Cardiac septum (tissue), 1 donor: ENCODE measurements at places on chromosomes 5 and 9.

- DNase-seq, result no peak
Measured at GRCh38 chr9:34197756-34198711, 19.2 kb downstream of the UBAP1 start.

- no peak for DNase-seq
Measured at GRCh38 chr9:125559894-125560293, 147.1 kb downstream of the MAPKAP1 start.

DNA sequence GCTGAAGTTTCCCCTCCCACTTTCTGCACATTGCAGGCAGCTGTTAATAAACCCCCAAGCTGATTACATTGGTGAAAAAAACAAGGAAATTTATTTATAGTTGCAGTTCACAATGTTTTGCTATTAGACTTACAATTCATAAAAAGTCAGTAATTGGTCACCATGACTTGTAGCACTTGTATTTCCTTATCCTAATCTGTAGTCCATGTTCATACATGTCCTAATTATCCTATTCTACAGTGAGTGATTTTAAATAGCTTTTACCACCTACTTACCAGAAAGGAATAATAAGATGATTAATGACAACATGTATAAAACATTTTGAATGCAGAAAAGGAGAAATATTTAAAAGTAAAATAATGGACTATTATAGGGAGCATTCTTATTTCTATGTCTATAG, 760.0 kb upstream of the RIOK2 start:
- DNase-seq, result no peak

DNA sequence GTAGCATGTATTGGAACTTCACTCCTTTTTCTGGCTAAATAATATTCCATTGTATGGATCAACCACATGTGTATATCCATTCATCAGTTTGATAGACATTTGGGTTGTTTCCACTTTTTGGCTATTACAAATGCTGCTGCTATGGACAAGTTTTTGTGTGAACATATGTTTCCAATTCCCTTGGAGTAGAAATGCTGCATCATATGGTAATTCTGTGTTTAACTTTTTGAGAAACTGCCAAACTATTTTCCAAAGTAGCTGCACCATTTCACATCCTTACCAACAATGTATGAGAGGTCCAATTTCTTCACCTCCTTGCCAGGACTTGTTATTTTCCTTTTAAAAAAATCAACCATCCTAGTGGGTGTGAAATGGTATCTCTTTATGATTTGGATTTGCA, 8.4 kb downstream of the FRRS1L start:
- DNase-seq, result no peak

DNA sequence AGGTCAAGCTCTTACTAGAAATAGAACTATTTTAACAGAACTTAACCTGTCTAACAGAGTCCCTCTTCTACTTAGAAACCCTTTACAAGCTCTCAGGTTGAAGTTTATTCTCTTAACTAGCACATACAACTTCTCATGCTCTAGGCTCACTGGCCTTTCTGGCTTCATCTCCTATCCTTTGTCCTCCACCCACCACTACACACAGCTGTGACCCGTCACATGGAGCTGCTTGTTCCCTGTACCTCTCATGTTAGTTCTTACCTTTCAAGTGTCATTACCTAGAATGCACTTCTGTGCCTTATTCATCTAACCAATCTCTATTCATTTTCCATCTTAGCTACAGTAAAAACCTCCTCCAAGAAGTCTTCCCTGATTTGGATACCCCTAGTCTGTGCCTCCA, 89.4 kb upstream of the APC start:
- no peak for DNase-seq

GRCh38 chr5:15995341-15996052, 184.1 kb downstream of the MARCHF11 start:
- no peak for DNase-seq

- DNase-seq, result no peak
Measured at GRCh38 chr9:77725820-77726219, 77.7 kb upstream of the GNA14 start.

DNA sequence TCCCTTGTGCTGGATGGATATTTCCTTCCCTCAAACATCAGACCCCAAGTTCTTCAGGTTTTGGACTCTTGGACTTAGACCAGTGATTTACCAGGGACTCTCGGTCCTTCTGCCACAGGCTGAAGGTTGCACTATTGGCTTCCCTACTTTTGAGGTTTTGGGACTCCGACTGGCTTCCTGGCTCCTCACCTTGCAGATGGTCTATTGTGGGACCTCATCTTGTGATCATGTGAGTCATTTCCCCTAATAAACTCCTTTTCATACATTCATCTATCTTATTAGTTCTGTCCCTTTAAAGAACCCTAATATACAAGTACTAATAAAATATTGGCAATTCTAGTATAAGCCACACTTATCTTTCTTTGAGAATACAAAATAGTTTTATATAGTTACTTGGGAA, 1078.9 kb downstream of the CDH12 start:
- no peak for DNase-seq

- no peak for DNase-seq
Measured at GRCh38 chr9:70571258-70571657, 156.8 kb upstream of the KLF9 start.

DNA sequence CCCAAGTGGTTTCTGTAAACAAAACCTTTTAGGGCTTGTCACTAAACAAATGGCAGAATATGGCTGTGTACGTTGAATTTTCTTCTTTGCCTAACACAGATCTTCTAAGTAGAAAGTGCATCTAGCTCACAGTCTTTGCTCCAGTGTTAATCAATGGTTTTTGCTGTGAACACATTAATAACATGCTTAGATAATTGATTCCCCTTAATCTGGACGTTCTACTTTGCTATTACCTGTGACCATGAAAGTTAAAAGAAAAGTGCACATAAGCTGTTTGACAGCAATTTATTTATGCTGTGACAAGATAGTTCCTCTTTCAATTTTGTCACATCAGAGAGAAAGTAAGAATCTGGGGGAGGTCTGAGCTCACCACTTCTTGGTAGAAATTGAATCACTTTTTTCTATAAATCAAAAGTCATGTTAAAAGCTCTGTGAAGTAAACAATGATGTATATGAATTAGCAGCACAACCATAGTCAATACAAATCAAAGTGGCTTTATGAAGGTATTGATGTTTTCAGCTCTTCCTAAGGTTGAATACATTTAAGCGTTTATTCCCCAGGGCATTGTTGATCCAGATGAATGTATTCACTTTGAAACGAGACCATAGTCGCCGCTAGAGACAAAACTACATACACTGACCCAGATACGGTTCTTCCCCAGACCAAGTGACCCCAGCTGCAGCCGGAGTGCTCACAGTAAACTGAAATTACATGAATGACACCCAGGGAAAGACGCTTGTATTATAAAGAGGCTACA, 174.6 kb upstream of the ZNF608 start:
- no peak for DNase-seq

DNA sequence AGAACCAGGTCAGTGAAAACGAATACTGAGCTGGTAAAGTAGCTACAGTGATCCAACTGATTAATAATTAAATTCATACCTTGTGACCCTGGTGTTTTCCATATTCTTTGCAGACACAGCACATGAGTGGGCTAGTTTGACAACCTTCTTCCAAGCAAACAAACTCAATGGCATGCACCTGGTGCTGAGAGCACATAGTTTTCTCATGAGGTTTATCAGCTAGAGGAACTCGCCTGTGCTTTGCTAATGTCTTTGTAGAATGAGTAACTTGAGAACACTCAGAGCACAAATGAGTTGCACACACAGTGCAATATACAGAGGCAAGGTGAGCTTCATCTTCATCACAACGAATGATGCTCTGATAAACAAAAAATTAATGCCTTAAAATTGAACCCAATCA, 12.6 kb downstream of the TRIM23 start:
- no peak for DNase-seq

- no peak for DNase-seq
Measured at GRCh38 chr5:132749506-132749905, 2.3 kb downstream of the CCNI2 start.

- DNase-seq, result no peak
Measured at GRCh38 chr9:13554626-13555025, 275.1 kb upstream of the MPDZ start.

- no peak for DNase-seq
Measured at GRCh38 chr5:75993183-75993582, 90.0 kb upstream of the SV2C start.

DNA sequence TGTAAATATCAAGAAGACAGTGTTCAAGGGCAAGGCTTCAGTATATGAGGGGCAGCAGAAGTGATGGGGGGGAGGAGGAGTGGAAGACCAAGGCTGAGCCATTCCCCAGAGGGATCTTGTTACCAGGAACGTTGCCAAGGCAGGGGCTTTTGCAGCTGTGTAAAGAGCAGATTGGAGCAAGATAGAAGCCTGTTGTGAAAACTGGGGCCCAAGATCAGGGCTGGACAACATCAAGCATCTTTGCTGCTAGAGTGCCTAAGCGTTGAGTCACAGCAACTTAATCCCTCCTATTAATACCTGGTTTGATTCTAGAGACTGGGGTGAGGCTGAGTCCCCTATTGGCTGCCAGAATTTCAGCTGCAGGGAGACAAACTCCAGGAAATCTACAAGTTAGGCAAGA, 18.4 kb upstream of the ERCC6L2 start:
- no peak for DNase-seq

DNA sequence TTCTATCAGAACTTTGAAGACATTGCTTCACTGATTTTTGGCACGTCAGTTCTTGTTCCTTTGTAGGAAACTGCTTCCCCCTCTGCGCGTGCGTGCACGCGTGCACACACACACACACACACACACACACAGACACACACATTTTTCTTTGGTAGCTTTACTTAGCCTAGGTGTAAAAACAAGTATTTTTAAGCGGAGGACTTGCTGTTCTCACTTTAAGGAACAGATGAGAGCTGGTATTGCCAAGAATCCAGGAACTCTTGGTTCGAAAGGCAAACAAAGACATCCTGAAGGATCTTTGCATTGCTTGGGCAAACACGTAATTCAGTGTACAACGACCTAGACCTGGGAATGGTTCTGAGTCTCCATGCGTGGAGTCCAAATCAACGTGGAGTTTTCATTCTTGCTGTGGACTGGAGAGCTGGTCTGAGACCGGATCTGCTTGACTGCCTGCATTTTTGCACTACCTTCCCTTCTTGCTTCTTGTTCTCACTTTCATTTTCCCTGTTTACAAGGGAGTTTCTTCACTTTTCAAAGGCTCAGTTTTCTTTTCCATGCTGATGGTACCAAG, 8.2 kb downstream of the TMEM268 start:
- no peak for DNase-seq

- DNase-seq, result no peak
Measured at GRCh38 chr5:10343486-10343885, 10.0 kb upstream of the MARCHF6 start.

DNA sequence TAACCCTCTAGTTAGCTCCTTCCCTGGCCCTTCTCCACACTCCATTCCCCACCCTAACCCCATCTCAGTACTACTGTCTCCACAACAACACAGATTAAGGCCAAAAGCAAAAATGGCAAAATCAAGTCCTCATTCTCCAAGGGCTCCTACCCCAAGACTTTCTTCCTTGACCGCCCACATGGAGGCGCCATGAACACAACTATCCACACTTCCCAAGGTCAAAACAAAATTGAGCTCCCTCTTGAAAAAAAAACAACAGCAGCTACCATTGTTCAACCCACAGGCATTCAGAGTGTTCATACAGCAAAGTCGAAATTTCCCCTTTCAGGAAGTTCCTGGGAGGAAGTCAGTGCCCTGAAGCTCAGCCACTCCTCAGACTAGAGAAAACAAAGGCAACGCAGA, 54.4 kb downstream of the GNAQ start:
- DNase-seq, result no peak

- peak; percentile 26 for DNase-seq
Measured at GRCh38 chr5:137341831-137342230, 157.3 kb downstream of the SPOCK1 start.

- DNase-seq, result no peak
Measured at GRCh38 chr5:145903867-145904266, 31.1 kb upstream of the GRXCR2 start.

DNA sequence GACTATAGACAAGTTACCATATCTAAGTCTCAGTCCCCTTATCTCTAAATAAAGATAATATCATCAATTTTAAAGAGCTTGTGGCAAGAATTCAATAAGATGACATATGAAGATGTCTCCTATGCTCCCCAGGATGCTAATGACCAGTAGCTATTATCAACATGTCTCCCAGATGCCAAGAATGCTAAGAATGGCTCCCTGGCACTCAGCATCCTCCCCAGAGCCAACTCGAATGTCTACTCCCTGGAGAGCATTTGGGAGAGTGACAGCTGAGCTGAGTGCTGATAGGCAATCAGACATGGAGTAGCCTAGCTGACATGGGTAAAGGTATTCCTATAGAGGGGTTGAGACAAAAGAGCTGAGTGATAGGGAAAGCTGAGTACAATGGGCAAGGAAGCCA, 15.9 kb downstream of the P4HA2 start:
- peak; percentile 80 for DNase-seq

DNA sequence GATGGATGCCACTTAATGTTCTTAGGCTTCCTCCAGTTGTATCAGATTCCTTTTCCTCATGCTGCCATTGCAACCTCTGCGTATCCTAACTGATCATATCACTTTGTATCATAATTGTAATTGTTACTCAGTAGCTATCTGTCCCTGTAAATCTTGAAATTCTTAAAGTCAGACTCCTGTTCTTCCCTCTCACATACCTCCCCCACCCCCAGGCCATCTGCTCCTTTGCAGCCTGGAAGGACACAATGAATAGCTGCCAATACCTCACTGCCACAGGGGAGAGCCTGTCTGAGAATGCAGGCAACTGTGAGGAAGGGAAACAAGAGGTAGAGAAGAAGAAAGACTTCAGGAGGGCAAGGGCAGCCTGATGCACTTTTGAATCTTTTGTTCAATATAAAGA, 228.5 kb downstream of the ENC1 start:
- no peak for DNase-seq

- DNase-seq, result peak; percentile 81
Measured at GRCh38 chr9:98191671-98192502, 550 bp downstream of the CORO2A start.

DNA sequence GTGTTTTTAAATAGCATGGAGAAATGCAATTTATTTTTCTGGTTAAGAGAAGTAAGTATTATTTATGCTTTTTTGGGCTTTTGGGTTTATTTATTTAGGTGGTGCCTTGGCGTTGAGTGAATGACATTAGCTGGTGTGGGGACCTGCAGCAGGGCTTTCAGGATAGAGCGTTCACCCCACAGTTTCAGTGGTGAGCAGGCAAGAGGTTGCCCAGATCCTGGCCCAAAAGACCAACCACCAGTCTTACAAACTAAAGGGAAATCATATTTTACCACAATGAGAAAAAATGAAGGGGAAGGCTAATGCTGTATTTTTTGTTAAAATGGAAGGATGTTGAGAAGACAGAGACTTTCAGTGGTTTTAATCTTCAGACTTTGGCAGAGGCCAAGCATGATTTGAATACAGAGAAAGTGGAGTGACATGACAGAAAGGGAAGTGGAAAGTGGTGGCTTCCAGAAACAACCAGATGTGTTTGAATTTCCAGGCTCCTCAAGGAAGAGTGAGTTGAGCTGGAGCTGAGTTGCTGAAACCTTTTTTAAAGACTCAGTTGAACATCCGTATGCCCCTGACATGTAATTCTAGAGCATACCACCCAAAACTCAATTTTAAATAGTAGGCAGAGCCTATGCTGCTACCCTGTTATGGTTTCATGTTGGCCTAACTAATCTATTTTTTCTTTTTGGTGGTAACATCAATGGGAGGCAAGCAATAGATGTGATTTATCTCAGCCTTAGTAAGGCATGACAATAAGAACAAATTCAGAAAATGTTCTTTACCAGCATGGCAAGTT, 94.8 kb downstream of the AOPEP start:
- no peak for DNase-seq

- no peak for DNase-seq
Measured at GRCh38 chr5:138083702-138084101, at the start of gene WNT8A. Gene WNT8A (plus strand): TSS chr5:138084033. CDS start chr5:138084128, 95 bp downstream.
